ENCODE measurements at places on chromosomes 2 and 18. TPM values are rescaled to one million over a fixed set of nuclear protein-coding genes. Genes with fewer than 3 reads are reported as not detected.

DNA sequence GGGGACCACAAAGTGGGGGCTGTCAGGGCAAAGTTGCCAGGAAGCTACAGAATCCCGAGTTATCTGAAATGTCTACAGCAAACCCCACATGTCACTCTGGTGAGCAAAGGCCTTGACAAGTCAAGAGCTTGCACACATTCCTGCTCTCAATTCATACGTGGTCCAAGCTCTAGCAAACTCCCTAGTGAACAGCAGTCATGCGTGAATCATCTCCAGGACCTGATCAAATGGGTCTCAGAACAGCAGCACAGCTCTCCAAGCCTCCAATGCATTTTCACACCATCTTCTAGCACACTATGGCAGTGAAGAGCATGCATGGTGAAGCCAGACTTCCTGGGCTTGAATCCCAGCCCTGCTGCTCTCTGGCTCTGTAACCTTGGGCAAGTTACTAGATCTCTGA lies 68.5 kb downstream of the MYO5B start:
- no peak for DNase-seq

DNA sequence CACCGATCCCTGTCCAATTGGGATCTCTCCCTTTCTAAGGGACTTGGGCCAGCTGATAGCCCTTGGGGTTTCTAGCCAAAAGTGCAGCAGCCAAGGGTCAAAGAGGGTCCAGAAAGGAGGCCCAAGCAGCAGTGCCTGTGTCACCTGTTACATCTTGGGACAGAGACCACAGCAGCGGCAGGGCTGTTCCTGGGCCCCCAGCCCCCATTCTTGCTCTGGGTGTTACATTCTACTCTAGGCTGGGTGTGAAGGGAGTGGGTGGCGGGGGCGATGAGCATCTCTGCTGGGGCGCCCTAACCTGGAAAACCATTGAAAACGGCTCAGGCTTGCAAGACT lies 1.2 kb downstream of the PAX3 start:
- DNase-seq, result no peak

GRCh38 chr2:197798187-197798586 lies 6.2 kb upstream of the PLCL1 start:
- no peak for DNase-seq

DNA sequence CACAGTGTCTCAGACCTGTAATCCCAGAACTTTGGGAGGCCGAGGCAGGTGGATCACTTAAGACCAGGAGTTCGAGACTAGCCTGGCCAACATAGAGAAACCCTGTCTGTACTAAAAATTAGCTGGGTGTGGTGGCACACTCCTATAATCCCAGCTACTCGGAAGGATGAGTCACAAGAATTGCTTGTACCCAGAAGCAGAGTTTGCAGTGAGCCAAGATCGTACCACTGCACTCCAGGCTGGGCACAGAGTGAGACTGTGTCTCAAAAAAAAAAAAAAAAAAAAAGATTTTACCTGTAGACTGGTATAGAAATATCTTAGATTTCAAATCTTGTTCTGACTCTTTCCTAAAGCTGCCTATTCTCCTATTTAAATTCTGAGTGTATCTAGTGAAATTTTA lies 7.2 kb upstream of the KLHL29 start:
- no peak for DNase-seq

DNA sequence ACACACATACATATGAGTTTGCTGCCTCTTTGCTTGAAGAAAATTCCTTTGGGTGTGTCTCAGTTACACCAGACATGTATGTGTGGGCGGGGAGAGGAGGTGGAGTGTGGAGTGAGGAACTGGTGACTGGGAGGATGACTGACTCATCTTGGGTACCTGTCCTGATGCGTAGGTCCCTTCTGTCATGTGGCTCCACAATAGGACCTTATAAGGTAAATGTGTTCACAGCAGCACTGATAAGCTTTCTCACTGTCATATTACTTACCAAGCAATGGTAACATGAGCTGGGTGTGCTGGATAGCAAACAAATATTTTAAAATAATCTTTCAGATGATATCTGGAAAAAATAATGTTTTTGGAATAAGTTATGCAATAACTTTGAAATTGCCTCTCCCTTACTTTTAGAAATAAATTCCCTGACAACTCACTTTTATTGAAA lies 45.1 kb downstream of the SLC9A2 start:
- no peak for DNase-seq

GRCh38 chr2:202442882-202443281 lies 66.8 kb downstream of the BMPR2 start:
- no peak for DNase-seq

DNA sequence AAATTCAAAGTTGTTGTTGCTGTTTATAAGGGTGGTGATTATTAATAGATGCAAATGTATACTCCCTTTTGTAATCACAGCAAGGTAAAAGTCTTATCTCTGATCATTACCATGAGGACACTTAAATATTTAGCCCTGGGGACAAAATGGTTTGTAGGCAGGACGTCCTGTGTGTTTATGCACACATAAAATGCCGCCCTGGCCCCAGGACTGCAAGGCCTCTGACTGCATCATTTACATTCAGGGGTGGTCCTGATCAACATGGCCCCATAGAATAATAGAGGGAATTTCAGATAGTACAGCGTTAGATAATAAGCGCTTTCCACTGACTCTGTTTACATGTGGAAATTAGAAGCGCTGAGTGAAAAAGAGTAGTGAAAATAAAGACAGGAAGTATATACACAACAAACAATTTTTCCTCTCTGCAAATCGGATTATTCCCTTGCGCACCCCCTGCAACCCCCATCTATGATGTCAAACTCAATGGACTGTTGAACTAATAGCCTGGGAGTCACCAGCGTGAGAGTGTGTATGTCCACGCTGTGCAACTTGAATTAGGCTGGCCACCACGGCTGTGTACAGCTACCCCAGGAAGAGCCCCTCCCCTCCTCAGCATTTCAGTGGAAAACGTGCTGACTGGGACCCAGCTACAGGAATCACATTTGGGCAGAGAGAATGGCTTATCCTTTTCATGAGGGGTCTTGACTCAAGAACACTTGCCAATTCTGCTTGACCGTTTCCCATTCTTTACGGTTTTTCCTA lies 291.5 kb downstream of the SOX11 start:
- DNase-seq, result no peak

CDH19 gene
- total RNA-seq, result 13.0 TPM

GREB1L gene
- total RNA-seq, result 12.3 TPM
